ENCODE measurements at places on chromosomes 2 and 18.

- DNase-seq: no peak
Observed at GRCh38 chr18:33820517-33821371, 242.7 kb downstream of the ASXL3 start.

DNA sequence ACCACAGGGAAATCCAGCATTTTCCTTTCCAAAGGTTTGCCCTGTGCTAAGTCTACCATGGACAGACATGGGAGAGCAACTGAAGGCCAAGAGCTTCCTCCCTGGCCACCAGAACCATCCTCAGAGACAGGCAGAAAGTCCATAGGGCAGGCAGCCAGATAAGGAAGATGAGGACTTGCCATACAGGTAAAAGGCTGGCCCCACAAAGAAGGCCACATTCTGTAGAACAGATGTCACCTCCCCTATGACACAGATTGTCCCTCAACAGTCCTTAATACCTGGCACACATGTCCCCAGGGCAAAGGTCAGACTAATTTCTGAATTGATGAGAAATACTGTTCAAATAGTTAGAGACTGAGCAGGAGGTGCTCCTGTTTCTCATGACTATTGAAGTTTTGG lies 52.0 kb downstream of the FECH start:
- no peak for DNase-seq

GRCh38 chr2:235396071-235396846 lies 97.6 kb upstream of the AGAP1 start:
- no peak for DNase-seq

DNA sequence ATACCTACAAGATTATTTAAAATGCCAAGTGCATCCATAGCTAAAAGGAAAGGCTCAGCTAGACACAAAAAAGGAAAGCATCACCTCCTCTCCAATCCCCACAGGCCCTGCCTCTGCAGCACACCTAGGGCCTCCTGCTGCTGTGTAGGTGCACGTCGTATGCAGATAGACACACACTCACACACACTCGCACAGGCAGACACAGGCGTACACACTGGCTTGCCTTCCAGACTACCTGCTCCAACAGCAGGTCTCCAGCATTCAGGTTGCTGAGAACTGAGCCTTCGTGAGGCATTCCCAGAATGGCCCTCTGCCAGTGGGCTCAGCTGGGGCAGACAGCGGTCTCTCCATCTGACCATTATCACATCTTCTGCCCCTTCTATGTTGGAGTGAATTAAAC lies 35.3 kb upstream of the FRZB start:
- no peak for DNase-seq

GRCh38 chr2:55231546-55232083 lies 478 bp downstream of the CLHC1 start:
- DNase-seq: peak; percentile 4
